ENCODE measurements at places on chromosomes 7 and 10.

DNA sequence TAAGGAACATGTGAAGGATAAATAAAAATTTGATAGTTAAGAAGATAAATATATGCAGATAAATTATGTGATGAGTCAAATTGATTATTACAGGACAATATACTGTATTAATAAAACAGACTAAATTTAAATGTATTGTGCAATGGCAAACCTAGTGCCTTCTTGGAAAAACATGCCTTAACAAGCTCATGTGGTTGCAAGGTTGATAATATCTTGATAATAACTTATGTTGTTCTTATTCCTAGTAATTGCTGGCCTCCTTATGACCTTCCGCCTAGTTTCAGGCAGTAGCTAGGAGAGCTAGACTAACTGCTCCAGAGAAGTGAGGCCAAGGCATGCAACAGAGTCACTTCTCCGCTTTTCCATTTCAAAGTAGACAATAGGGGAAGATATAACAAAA lies 7.6 kb upstream of the RAB11FIP2 start:
- DNase-seq: no peak

- DNase-seq: no peak
Measured at GRCh38 chr10:12538491-12538995, 189.2 kb downstream of the CAMK1D start.

DNA sequence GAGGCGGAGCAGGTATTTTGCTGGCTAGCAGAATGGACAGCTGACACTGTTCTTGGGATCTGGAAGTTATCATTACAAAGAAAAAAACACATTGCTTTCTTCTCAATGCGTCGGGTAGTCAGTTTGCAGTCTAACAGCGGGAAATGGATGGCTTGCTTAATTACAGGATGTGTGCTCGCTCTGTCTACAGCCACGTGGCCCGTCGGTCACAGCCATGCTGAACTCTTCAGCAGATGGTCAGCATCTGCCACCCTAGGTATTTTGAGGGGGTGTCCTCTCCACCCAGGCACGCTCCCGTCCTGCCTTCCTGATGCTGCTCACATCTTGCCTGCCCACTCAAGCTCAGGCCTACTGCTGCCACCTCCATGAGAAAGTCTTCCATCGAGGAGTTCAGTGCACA lies 20.4 kb upstream of the INMT start:
- no peak for DNase-seq

DNA sequence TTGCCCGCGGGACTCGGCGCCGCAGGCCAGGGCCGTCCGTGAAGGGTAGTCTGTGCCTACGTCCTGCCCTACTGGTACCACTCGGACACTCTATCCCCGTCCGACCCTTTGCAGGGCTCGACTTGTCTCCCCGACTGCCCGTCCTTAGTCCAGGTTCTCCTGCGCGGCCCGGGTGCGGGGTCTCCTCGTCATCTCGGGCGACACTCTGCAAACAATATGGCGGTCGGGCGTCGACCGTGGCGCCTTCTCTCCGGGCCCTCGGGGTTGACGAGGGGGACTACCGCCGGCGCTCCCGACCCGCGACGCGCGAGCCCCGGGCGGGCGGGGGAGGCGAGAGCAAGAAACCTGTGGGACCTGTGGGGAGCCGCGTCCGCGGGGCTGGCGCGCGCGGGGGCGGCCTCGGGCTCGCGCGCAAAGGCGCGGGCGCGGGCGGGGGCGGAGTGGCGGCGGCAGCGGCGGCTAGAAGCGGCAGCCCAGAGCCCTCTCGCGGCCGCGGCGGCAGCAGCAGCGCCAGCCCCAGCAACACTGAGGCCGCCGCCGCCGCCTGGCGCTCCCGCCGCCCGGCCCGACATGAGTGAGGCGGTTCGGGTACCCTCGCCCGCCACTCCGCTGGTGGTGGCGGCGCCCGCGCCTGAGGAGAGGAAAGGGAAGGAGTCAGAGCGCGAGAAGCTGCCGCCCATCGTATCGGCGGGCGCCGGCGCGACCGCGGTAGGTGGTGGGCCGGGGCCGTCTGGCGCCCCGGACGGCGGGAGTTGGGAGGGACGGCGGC lies at the start of gene HECTD2:
Gene HECTD2 (plus strand): TSS at position 476 of the 769 bp plus-strand sequence. CDS start 95 bp downstream, at position 571.
- DNase-seq: peak; percentile 85

DNA sequence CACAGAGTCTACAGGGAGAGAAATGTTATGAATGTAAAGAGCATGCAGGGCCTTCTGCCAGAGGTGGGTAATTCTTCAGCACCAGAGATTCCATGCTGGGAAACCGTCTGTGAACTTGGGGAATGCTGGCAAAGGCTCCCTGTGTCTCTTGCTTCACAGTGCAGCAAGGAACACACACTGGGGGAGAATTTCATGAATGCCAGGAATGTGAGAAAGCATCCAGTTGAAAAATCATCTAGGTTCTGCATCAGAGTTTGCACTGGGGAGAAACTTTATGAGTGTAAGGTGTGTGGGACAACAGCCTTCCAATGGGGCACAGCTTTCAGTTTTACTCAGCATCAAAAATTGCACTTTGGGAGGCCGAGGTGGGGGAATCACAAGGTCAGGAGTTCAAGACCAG lies 224.3 kb upstream of the IGFBP3 start:
- DNase-seq: peak; percentile 88

All from umbilical cord (tissue), 2 donors.